Left lobe of liver (tissue), 2 donors: ENCODE measurements at places on chromosomes 1 and 21.

DNA sequence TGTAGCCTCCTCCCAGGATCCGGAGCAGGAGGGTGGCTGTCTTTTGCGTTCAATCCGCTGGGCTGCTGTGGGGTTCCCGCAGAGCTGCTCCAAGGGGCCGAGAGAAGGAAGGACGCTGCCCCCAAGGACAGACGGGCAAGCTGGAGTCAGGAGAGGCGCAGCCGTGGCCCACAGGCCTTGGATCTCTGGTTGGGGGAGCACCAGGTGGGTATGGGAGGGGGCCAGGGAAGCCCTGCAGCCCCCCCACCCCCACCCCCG lies 15.9 kb upstream of the SKI start:
- no peak for DNase-seq

DNA sequence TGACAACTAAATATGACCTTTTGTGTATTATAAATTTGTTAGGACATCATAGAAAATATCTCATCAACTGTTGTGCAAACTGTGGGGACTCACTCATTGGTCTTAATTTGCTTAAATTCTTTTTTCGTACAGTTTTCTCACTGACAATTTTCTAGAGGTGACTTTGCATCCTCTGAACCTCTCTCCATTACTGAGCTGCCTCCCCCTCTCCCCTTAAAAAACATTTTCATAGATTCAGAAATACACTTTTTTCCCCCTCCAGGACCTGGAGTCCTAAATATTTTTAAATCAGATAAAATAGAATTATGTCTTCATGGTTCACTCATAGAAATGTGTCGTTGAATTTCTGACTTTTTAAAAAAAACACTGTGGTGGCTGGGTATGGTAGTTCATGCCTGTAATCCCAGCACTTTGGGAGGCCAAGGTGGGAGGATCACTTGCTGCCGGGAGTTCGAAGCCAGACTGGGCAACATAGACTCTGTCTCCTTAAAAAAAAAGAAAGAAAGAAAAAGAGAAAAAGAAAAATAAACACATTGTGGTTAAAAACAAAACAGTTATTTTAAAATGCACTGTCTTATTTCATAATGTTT lies 1.5 kb downstream of the CNST start:
- DNase-seq, result no peak

DNA sequence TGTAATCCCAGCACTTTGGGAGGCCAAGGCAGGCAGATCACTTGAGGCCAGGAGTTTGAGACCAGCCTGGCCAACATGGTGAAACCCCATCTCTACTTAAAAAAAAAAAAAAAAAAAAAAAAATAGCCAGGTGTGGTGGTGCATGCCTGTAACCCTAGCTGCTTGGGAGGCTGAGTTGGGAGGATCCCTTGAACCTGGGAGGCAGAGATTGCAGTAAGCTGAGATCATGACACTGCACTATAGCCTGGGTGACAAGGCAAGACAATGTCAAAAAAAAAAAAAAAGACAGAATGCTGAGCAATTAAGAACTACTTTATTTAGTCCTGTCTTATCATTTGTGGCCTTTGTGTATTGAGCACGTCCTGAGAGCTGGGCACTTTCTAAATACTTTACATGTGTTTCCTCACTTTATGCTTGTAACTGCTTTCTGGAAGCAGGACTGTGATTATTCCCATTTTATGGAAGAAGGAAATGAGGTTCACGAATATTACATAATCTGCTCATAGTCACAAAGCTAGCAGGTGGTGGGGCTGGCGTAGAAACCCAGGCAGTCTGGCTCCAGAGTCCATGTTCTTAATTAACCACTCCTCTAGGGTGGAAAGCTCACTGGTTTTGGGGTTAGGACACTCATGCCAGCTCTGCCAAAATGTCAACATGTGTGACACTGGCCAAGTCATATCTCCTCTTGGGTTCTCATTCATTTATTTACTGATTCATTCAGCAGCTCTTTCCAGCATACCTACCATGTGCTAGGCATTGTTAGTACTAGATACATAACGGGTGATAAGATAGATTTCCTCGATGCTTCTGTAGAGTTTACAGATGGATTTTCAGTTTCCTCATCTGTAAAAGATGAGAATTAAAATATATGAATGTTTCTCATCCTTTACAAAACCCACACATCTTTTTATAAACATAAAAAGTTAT lies 57.7 kb downstream of the DDR2 start:
- peak; percentile 80 for DNase-seq

DNA sequence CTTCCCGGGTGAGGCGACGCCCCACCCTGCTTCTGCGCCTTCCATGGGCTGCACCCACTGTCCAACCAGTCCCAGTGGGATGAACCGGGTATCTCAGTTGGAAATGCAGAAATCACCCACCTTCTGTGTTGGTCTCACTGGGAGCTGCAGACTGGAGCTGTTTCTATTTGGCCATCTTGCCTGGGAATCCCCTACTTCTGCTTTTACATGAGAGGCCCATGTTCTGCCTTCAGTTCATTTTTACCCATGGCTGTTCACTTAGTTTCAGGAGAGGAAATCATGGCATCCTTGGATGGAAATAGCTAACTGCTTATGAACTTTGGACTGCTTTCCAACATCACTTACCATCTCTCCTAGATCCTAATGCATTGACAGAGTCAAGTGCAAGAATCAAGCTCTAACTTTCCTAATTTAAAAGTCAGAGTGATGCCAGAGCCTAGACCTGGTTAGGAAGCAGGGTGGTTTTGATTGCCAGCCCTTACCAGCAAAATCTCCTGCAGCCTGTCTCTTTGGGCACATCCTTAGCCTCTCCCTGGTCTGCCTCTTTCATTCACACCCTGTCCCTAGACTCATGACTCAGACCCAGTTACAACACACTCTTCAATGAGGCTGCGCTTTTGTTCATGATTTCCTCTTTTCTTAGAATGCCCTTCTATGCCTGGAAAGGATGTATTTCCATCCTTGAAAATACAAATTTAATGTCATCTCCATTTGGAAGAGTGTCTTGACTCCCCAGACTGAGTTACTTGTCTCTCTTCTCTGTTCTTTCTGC lies 137.2 kb downstream of the KCTD3 start:
- no peak for DNase-seq

GRCh38 chr21:15311510-15311909 lies 246.7 kb upstream of the NRIP1 start:
- no peak for DNase-seq

GRCh38 chr1:70465911-70466310 lies 54.8 kb downstream of the CTH start:
- no peak for DNase-seq

- DNase-seq, result no peak
Observed at GRCh38 chr1:30774550-30775432, 17.2 kb upstream of the LAPTM5 start.

GRCh38 chr21:33155422-33155821 lies 74.3 kb upstream of the IFNAR2 start:
- DNase-seq, result no peak

- no peak for DNase-seq
Observed at GRCh38 chr21:29007810-29008209, 11.3 kb downstream of the RWDD2B start.

- DNase-seq, result no peak
Observed at GRCh38 chr1:206633708-206634121, 1.6 kb upstream of the DYRK3 start.

DNA sequence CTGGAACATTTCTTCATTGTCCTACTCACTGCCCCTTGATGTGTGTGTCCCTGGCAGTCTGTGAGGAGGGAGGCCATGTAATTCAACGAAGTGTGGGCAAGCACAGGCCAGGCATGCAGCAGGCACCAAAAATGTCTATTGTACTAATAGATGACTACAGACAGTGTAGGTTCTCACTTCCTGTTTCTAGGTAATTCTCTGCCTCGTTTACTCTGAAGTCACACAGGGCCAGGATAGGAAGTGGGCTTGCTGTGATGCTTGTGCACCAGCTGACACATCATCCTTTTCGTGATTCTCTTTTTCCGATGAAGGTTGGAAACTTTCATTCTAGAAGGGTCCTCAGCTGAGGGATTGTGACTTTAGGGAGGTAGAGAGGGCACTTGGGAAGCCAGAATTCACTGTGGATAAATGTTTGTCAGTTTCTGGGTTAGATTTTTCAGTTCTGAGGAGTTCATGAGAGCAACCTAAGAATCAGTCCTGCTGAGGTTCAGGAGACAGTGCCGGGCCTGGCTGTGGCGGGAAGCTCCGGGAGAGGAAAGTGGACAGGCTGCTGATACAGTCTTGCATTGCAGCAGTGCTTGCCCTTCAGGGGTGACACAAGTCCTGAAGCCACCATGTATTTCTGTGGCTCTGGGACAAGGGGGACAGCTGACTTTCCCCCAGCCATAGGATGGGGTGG lies 4.3 kb upstream of the CSF1 start:
- no peak for DNase-seq

DNA sequence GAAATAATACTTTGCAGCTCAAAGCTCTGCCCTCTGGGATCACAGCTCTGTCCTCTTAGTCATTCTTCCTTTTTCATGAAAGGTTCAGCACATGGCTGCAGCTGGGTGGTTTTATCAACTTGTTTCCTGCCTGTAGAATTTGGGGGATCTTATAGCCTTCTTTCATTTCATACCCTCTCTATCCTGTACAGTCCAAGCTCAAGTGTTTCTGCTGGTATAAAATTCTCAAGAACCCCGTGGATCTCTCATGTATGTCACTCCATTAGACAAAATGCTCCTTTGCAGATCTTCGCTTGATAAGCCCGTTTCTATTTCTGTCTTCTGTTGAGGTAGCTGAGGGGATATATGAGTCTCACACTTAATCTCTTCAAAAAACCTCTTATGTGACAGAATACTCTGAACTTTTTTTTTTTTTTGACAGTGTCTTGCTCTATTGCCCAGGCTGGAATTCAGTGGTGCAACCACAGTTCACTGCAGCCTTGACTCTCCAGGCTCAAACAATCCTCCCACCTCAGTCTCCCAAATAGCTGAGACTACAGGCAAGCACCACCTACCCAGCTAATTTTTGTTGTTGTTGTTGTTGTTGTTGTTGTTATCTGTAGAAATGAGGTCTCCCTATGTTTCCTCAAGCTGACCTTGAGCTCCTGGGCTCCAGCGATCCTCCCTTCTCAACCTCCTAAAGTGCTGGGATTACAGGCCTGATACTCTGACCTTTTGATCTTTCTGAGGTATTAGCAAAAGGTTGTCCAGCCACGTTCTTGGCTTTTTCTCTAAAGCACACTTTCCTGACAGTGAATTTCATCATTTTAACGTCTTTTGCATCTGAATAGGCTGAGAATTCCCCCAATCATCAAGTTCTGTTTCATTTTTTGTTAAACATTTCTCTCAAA lies 24.6 kb upstream of the COL9A2 start:
- no peak for DNase-seq

DNA sequence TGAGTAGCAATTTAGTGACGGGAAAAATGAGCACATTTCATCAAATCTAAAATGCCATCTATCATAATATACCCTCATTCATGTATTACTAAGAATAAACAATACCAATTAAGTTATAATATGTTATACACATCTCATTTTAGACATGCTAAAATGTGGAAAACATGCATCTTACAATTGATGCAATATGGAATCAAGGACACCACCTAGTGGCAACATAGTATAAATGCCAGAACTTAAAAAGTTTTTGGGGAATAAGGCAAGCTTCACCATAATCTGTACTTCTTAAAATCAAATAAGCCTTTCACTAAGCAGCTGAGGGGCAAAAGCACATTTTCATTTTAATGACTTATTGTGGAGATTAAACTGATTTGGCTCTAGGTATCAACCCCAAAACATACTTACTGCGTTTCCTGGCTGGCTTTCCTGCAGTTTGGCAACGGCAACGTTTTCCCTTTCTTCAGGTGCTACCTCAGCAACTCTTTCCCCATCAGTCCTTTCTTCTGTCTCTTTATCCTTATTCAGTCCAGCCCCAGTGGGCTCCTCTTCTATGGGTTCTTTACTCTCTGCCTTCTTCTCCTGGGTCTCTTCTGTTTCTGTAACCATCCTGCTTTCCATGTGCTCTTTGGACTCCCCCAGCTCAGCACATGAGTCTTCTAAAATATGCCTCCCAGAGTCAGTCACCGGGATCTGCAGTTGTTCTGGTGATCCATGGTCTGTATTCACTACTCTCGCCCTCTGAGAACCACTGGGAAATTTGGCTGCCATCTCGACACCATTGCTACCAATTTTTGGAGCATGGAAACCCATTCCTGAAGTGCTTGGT lies 11.4 kb downstream of the SDE2 start:
- DNase-seq, result no peak

GRCh38 chr1:97599447-97599846 lies 321.4 kb downstream of the DPYD start:
- DNase-seq, result no peak

- DNase-seq, result no peak
Observed at GRCh38 chr1:216485042-216485441, 61.8 kb upstream of the USH2A start.

DNA sequence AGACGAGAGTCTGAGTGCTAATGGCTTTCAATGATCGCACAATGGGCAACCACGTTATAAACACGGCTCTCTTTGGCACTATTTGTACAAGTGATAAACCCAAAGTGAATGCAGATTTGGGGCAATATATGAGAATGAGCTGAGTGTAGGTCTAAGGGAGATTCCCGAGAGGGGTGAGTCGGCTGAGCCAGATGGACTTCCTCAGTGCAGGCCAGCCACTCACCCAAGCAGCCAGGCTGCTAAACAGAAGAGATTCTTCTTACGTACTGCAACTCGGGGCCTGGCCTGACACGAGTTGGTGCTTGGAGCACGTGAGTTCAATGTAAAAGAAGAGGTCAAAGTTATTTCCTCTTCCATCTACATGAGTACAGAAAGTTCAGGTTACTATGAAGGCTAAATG lies 6.2 kb upstream of the MIXL1 start:
- no peak for DNase-seq

DNA sequence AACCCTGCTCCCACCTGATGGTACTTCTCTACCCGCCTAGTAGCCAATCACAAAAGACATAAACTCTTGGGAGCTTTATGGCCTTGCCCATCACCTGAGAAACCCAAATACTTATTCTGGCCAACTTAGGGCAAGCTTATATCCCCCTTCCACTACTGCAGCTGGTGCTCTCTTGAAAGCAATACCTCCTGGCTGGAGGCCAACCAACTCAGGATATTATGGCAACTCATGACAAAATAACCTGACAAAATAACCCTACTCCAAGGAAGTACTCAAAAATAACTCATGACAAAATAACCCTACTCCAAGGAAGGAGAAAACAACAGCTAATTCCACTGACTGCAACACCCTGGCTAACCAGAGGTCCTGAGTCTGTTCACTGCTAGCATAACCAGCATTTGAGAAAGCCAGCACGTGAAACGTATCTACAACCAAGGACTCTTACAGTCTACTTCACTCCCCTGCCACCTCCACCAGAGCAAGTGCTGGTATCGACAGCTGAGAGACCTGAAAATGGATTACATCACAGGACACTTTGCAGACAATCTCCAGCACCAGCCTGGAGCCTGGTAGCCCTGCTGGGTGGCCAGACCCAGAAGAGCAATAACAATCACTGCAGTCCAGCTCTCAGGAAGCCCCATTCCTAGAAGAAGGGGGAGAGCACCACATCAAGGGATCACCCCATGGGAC lies 179.9 kb downstream of the COL24A1 start:
- no peak for DNase-seq

DNA sequence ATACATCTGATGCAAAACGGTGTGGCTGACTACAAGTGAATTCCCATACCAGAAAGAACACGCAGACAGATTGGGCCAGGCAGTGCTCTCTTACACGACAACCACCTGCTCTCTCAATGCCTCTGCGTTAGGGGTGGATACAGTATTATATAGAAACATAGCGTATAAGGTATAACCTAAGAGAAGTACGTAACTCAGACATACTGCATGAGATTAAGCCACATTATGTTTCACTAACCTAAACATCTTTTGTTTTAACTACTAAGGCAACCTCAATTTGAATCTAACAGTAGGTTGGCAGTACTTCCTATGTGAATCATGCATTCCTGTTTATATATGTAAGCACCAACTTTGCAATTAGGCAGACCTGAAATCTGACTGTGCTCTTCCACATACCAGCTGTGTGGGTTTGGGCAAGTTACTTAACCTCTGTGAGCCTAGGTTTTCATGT lies 58.1 kb upstream of the COA6 start:
- DNase-seq, result no peak
